ENCODE measurements at places on chromosomes 1 and 21. TPM values are rescaled to one million over a fixed set of nuclear protein-coding genes. Genes with fewer than 3 reads are reported as not detected.

- DNase-seq = peak; percentile 16
- H3K36me3 ChIP-seq = no peaks in the 10 kb centered on the region
- no peak within 1 kb of the TSS for H3K4me3 ChIP-seq
- H3K27ac ChIP-seq = no peak within 1 kb of the TSS
- H3K4me1 ChIP-seq = peaks cover 8% of the 10 kb centered on the region
- peaks cover 40% of the 10 kb centered on the region for H3K27me3 ChIP-seq
These were observed at the start of gene LMOD1 for GRCh38 chr1:201946224-201946908. Gene LMOD1, minus strand, starts transcription at chr1:201946548. Its CDS starts 208 bp downstream, at chr1:201946340.

Gene NUF2
- total RNA-seq = 66.3 TPM

DNA sequence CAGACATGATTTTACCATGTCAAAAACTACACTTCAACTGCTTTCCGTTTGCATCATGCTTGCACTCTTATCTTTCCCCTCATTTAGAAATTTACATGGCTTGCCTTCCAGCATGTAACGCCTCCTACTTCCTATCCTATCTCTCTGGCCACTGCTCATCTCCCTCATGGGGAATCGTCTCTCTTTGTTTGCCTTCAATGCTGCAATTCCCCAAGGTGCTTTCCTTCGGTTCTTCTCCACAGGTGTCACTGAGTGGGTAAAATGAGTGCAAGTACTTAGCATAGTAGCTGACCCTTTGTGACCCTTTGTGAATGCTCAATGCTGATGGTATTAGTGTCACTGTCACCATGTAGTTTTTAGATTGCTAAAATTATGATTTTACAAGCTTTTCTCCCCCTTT lies 63.1 kb downstream of the APP start:
- H3K36me3 ChIP-seq = peaks cover 26% of the 10 kb centered on the region
- no peak overlapping the region for H3K27ac ChIP-seq
- no peaks in the 10 kb centered on the region for H3K27me3 ChIP-seq

Gene KCNJ9
- total RNA-seq = not detected

GRCh38 chr1:201928266-201928665 lies 18.1 kb downstream of the LMOD1 start:
- no peak overlapping the region for H3K27ac ChIP-seq
- H3K4me3 ChIP-seq = no peak overlapping the region
- DNase-seq = no peak
- H3K4me1 ChIP-seq = no peaks in the 10 kb centered on the region
- H3K36me3 ChIP-seq = no peaks in the 10 kb centered on the region

- no peaks in the 10 kb centered on the region for H3K4me1 ChIP-seq
- no peak overlapping the region for H3K4me3 ChIP-seq
- H3K27ac ChIP-seq = no peak overlapping the region
- no peaks in the 10 kb centered on the region for H3K36me3 ChIP-seq
- no peaks in the 10 kb centered on the region for H3K27me3 ChIP-seq
These were observed 2.3 kb downstream of the EPS8L3 start for GRCh38 chr1:109761227-109762038.

- no peak overlapping the region for H3K4me3 ChIP-seq
- no peak for DNase-seq
- H3K4me1 ChIP-seq = peaks cover 20% of the 10 kb centered on the region
- H3K27ac ChIP-seq = no peak overlapping the region
These were observed 51.7 kb upstream of the MRPS6 start for GRCh38 chr21:34021726-34022125.

GRCh38 chr1:92481971-92482664 lies 4.6 kb downstream of the GFI1 start:
- H3K4me1 ChIP-seq = peaks cover 46% of the 10 kb centered on the region
- peak overlapping the region; percentile 98 for H3K27ac ChIP-seq
- peak overlapping the region; percentile 90 for H3K4me3 ChIP-seq
- no peaks in the 10 kb centered on the region for H3K27me3 ChIP-seq

Gene BARHL2
- not detected for total RNA-seq

Gene HNRNPU
- 410 TPM for total RNA-seq

Gene URB1
- 23.4 TPM for total RNA-seq

GRCh38 chr21:16775076-16775475 lies 737.8 kb upstream of the CXADR start:
- H3K27me3 ChIP-seq = no peaks in the 10 kb centered on the region
- H3K27ac ChIP-seq = no peak overlapping the region
- no peak for DNase-seq
- H3K4me1 ChIP-seq = no peaks in the 10 kb centered on the region

DNA sequence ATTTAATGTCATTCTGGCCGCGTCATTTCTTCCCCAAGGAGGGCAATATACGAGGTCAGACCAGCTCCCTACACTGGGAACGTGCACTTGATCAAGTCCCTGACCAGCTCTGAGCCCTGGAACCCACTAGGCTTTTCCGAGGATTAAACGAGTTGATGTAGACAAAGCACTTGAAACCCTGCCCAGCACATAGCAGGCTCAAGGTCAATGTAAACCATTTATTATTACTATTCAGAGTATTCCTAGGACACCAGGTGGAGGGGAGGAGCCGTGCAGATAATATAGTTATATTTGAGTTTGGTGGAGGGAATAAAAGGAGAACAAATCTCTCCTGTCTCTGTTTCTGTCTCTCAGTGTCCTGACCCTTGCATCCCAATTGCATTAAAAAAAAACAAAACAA lies 174.1 kb upstream of the IGSF21 start:
- H3K4me3 ChIP-seq = no peak overlapping the region
- H3K27me3 ChIP-seq = peaks cover 4% of the 10 kb centered on the region
- no peaks in the 10 kb centered on the region for H3K36me3 ChIP-seq
- DNase-seq = no peak

GRCh38 chr1:91165033-91165654 lies 143.3 kb upstream of the ZNF644 start:
- no peaks in the 10 kb centered on the region for H3K4me1 ChIP-seq
- DNase-seq = peak; percentile 83
- no peak overlapping the region for H3K27ac ChIP-seq
- no peaks in the 10 kb centered on the region for H3K36me3 ChIP-seq

Gene FCRL2
- total RNA-seq = not detected

Gene EPS8L3
- total RNA-seq = not detected

Gene PLXNA2
- total RNA-seq = 0.34 TPM

- peaks cover 4% of the 10 kb centered on the region for H3K27me3 ChIP-seq
- no peaks in the 10 kb centered on the region for H3K4me1 ChIP-seq
- no peak overlapping the region for H3K4me3 ChIP-seq
- H3K36me3 ChIP-seq = no peaks in the 10 kb centered on the region
These were observed 10.6 kb upstream of the XCL1 start for GRCh38 chr1:168565825-168566224.

- peaks cover 10% of the 10 kb centered on the region for H3K27me3 ChIP-seq
- H3K4me1 ChIP-seq = no peaks in the 10 kb centered on the region
- no peak overlapping the region for H3K4me3 ChIP-seq
- H3K36me3 ChIP-seq = no peaks in the 10 kb centered on the region
- no peak for DNase-seq
These were observed 5.5 kb downstream of the C1QB start for GRCh38 chr1:22658385-22659163.

DNA sequence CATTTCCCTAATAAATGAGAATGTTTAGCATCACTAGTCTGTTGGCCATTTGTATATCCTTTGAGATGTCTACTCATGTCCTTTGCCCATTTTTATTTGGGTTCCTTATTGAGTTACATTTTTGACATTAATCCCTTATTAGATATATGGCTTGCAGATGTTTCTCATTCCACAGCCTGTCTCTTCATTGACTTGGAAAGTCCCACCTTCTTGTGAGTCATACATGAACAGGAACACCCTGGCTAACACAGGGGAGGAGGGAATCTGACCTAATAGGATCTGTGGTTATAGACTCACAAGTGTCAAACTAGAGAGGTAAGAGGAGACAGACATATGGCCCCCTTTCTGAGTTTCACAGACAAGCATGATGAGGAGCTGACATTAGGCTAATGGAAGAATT lies 11.5 kb downstream of the ZP4 start:
- H3K4me3 ChIP-seq = no peak overlapping the region
- no peak for DNase-seq
- H3K4me1 ChIP-seq = no peaks in the 10 kb centered on the region
- H3K36me3 ChIP-seq = no peaks in the 10 kb centered on the region
- no peak overlapping the region for H3K27ac ChIP-seq

Gene FMOD
- 1.9 TPM for total RNA-seq

DNA sequence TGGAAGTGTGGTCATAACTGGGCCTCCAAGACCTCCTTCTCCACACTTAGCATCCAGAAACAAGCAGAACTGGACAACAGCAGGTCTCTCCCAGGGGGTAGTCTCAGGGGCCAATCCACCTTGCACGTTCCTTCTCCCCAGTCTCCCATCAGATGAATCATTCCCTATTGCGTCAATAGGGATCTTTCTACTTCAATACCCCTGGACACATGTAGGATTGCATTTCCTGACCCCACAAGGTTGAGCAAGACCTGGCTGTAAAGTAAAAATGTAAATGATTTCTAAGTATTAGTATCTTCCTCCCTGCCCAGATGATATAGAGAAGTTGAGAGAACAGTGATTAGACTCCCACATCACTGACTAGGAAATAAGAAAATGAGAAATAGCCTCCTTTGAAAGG lies 224.5 kb upstream of the CSF3R start:
- H3K4me3 ChIP-seq = no peak overlapping the region
- H3K27me3 ChIP-seq = peaks cover 33% of the 10 kb centered on the region
- no peaks in the 10 kb centered on the region for H3K36me3 ChIP-seq
- no peak overlapping the region for H3K27ac ChIP-seq

GRCh38 chr1:202834771-202835547 lies 24.2 kb downstream of the PCAT6 start:
- H3K27me3 ChIP-seq = no peaks in the 10 kb centered on the region
- peak overlapping the region; percentile 74 for H3K27ac ChIP-seq
- H3K4me3 ChIP-seq = no peak overlapping the region
- no peaks in the 10 kb centered on the region for H3K36me3 ChIP-seq

Gene MROH9
- total RNA-seq = not detected

DNA sequence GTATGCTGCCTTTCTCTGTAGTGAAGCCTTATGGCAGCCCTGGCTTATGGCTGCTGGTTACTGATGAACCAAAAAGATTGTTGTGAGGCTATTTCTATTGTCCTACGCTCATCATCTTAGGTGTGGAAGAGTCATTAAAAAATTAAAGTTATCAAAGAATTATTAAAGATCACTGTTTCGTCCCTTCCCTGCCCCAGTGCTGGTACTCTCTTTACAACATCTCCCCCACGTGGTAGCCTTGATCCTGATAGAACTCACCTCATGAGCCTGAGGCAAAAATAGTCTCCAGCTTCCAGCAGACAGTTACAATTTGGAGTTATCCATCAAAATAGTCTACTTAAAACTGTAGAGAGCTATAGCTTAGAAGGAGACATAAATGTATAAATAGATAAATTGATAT lies 201.5 kb downstream of the S1PR1 start:
- H3K27me3 ChIP-seq = no peaks in the 10 kb centered on the region
- H3K4me1 ChIP-seq = no peaks in the 10 kb centered on the region
- no peaks in the 10 kb centered on the region for H3K36me3 ChIP-seq

DNA sequence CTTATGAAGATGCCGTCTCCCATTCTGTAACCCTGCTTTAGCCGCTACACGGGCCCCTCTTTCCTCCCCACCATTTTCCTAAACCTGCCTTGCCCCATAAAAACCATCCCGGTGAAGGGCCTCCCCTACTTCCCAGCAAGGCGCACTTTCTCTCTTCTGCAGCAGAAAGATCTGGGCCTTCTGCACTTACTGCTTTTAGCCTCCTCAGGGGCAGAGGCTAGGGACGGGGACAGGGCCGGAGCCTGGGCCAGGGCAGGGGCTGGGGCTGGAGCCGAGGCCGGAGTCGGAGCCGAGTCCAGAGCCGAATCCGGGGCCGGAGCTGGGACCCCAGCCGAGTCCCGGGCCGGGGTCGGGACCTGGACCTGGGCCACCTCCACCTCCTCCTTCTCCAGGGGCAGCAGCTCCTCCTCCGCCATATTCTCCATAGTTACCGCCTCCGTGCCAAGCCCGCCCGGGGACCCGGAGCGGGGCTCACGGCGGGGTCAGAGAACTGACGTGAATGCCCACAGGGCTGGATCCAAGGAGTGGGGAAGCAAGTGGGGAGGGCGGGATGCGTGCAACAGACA lies 382 bp downstream of the TRMT1L start:
- peaks cover 1% of the 10 kb centered on the region for H3K36me3 ChIP-seq
- peaks cover 53% of the 10 kb centered on the region for H3K4me1 ChIP-seq
- peak overlapping the region; percentile 86 for H3K4me3 ChIP-seq
- DNase-seq = no peak
- H3K27ac ChIP-seq = peak overlapping the region; percentile 90

- H3K36me3 ChIP-seq = no peaks in the 10 kb centered on the region
- no peak overlapping the region for H3K27ac ChIP-seq
- H3K4me1 ChIP-seq = no peaks in the 10 kb centered on the region
- DNase-seq = no peak
- H3K4me3 ChIP-seq = no peak overlapping the region
- no peaks in the 10 kb centered on the region for H3K27me3 ChIP-seq
These were observed 61.3 kb downstream of the GLUL start for GRCh38 chr1:182330303-182330702.

DNA sequence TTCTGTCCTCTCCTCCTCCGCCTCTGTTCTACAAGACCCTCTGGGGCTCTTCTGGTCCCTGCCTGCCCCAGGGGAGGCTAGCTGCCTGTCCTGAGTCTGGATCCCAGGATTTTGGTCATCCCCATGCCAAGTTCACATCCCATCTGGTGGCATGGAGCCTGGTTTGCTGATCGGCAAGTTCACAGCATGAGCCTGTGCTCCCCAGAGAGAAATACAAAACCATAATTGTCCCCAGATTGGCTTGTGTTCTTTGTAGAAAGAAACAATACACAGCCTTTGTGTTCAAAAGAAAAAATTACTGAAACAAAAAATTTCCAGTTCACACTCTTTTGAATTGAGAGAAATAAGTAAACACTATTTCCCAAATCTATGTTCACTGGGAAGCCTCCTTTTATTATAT lies 149.4 kb upstream of the ZC3H12A start:
- H3K36me3 ChIP-seq = no peaks in the 10 kb centered on the region
- H3K27me3 ChIP-seq = peaks cover 20% of the 10 kb centered on the region
- H3K4me3 ChIP-seq = no peak overlapping the region
- no peak overlapping the region for H3K27ac ChIP-seq
- no peaks in the 10 kb centered on the region for H3K4me1 ChIP-seq
- no peak for DNase-seq

DNA sequence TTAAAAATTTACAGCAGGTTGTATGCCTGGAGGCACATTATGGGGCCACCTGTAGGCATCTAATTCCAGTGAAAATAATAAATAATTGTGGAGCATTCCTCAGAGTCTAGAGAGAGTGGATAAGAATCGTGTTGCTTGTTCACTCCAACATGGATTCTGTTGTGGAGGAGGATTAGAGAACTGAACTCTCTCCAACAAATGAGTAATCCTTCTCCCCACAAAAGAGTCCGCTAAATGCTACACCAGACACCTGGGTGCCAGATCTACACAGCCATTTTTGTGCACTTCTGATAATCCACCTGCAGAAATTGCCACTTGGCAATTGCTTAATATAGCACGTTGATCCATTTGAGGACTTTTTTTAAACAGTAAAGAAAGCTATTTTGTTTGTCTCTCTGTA lies 113.7 kb upstream of the DPYD start:
- H3K27me3 ChIP-seq = peaks cover 8% of the 10 kb centered on the region
- H3K36me3 ChIP-seq = no peaks in the 10 kb centered on the region
- no peak overlapping the region for H3K4me3 ChIP-seq
- no peak for DNase-seq

DNA sequence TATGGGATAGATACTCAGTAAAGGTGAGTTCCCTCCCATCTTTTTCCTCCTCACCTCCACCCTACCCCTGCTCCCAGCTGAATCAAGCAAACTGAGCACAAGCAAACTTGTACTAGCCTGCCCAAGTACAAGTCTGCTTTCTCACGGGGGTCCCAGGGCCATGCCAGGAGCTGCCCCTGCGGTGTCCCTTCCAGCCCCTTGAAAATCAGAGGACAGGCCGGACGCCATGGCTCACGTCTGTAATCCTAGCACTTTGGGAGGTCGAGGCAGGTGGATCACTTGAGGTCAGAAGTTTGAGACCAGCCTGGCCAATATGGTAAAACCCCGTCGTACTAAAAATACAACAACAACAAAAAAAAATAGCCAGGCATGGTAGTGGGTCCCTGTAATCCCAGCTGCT lies 17.5 kb upstream of the IFFO2 start:
- DNase-seq = no peak
- H3K4me3 ChIP-seq = no peak overlapping the region
- H3K27ac ChIP-seq = no peak overlapping the region
- H3K36me3 ChIP-seq = no peaks in the 10 kb centered on the region
- peaks cover 9% of the 10 kb centered on the region for H3K4me1 ChIP-seq
